ENCODE measurements at places on chromosomes 1 and 21. TPM values are rescaled to one million over a fixed set of nuclear protein-coding genes. Genes with fewer than 3 reads are reported as not detected.

- H3K4me3 ChIP-seq, result no peak overlapping the region
- peak; percentile 9 for DNase-seq
- H3K36me3 ChIP-seq, result no peaks in the 10 kb centered on the region
- H3K27me3 ChIP-seq, result no peaks in the 10 kb centered on the region
- H3K27ac ChIP-seq, result no peak overlapping the region
Measured at GRCh38 chr1:94883691-94884090, 43.2 kb downstream of the CNN3 start.

DNA sequence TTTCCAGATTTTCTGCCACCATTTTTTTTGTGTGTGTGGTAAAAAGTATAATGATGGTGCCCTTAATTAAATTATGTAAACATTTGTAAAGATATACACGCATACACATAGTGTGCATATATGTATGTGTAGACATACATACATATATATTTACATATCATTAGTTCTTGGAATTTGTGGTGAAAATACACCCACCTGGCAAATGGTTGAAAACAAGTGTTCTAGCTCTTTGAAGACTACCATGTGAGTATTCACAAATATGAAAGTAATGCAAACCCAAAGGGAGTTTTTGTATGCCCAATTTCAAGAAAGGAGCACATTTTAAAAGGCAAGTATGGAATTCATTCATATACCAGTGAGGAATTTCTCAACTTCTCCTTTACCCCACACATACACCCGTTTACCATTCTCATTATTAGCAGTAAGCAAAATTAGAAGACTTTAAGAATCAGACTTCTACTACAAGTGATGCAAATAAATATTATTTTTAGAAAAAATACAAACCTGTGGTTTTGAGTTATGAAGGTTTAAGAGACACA, 8.0 kb downstream of the RABGAP1L start:
- no peaks in the 10 kb centered on the region for H3K27me3 ChIP-seq
- H3K4me1 ChIP-seq, result no peaks in the 10 kb centered on the region

MMEL1 gene
- 0.33 TPM for total RNA-seq

F13B gene
- total RNA-seq, result under 0.01 TPM

DNA sequence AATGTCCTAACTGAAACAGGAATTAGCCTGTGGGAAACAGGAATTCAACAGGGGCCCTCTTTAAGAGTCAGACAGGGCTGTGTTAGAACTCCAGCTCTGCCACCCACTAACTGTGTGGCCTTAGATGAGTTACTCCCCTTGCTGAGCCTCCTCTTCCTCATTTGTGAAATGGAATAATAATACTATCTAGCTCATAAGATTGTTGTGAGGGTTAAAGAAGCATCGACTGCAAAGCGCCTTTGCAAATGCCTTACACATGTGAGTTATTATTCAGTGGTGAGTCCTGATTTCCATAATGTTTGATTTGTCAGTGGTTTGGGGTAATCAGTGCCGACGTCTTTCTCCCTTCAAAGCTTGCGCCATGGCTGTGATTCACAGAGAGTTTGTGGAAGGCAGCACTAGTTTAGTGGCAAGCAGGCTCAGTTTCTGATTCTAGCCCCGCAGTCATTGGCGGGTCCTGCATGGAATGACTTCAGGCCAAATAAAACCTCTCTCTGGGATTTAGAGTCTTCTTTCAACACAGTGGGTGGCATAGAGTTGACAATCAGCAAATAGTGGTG, 388.5 kb downstream of the PLPP3 start:
- no peaks in the 10 kb centered on the region for H3K4me1 ChIP-seq
- DNase-seq, result no peak

DNA sequence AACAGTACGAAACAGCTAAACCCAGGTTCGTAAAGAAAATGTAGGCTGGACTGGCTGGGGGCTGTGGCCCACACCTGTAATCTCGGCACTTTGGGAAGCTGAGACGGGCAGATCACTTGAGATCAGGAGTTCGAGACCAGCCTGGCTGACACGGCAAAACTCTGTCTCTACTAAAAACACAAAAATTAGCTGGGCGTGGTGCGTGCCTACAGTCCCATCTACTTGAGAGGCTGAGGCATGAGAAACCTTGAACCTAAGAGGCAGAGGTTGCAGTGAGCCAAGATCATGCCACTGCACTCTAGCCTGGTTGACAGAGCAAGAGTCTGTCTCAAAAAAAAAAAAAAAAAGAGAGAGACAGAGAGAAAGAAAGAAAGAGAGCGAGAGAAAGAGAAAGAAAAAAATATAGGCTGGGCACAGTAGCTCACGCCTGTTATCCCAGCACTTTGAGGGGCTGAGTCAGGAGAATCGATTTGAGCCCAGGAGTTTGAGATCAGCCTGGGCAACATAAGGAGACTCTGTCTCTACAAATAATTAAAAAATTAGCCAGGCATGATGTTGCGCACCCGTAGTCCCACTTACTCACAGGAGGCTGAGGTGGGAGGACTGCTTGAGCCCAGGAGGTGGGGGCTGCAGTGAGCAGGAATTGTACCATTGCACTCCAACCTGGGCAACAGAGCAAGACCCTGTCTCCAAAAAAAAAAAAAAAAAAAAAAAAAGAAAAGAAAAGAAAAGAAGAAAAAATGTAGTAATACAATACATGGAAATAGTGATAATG, 35.7 kb downstream of the CAPZB start:
- H3K27ac ChIP-seq, result peak overlapping the region; percentile 67
- peaks cover 62% of the 10 kb centered on the region for H3K4me1 ChIP-seq
- DNase-seq, result no peak

GPR52 gene
- 0.52 TPM for total RNA-seq

- peak overlapping the region; percentile 46 for H3K27ac ChIP-seq
- H3K4me1 ChIP-seq, result peaks cover 17% of the 10 kb centered on the region
- H3K4me3 ChIP-seq, result peak overlapping the region; percentile 52
- no peak for DNase-seq
- peaks cover 23% of the 10 kb centered on the region for H3K36me3 ChIP-seq
Measured at GRCh38 chr21:34885626-34886239, 163.4 kb downstream of the RUNX1 start.

C1orf94 gene
- total RNA-seq, result not detected

C1orf141 gene
- total RNA-seq, result not detected

DNA sequence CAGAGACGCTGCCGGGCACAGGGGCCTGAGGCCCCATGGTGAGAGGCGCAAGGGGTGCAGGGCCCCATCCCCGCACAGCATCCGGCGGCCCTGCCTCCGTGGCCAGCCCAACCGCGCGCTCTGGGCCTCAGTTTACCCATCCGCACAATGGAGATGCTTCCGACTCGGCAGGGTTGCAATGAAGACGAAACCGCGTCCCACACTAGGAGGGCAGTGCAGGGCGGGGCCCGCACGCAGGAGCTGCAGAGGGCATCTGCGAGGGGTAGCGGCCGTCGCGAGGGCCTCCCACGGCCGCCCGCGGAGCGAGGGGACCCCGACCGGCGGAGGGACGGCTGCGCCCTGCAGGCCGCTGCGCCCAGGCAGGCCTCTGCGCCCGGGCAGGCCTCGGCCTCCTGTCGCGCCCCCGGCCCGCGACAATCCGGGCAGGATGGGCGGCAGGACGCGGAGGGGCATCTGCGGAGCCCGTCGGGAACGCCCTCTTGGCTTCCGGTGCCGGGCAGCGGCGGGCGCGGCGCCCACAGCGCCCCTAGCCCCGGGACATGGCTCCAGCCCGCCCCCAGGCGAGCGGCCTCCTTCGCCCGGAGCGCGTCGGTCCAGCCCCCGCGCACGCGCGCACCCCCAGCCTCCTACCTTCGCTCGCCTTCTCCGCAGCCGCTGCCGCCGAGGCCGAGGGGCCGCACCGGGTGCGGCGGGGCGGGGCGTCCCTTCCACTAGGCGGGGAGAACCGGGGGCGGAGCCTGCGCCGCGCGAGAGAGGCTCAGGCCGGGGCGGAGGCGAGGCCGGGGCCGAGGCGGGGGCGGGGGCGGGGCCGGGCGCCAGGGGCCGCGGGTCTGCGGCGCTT, 15.3 kb downstream of the RNU1-1 start:
- H3K27ac ChIP-seq, result no peak overlapping the region
- H3K36me3 ChIP-seq, result no peaks in the 10 kb centered on the region
- no peaks in the 10 kb centered on the region for H3K27me3 ChIP-seq
- H3K4me3 ChIP-seq, result peak overlapping the region; percentile 62
- peak; percentile 89 for DNase-seq

DNA sequence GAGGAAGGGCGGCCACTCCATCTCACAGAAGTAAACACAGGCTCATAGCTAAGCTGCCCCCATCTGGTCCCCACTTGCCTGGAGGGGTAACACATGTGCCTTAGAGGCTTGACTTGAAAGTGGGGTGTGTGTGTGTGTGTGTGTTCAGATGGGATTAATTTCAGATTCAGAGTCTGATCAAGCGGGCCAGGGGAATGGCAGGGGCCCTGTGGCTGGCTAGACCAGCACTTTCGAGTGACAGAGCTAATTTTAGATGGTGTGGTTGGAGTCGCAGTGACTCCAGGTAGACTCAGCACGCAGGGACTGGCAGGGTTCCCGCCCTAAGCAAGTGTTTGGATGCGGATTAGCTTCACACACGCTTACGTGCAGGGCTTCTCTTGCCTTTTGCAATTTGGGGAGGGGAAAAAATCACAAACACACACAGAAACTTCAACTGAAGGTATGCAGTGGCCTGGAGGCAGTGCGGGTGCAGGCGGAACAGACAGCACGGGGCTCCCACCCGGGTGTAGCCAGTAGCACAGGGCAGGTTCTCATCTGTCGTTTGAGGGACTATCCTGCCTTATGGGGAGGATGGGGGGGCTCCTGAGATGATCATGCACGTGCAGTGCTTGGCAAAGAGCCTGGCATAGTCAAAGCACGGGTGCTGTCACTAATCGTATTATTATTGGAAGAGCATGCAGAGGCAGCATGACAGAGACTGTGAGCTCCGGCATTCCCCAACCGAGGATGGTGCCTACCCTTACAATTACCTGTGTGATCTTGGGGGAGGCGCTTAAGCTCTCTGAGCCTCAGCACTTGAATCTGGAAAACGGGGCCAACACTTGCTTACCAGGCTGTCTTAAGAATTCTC, 1.3 kb downstream of the EDN2 start:
- peaks cover 48% of the 10 kb centered on the region for H3K27me3 ChIP-seq
- no peaks in the 10 kb centered on the region for H3K36me3 ChIP-seq
- H3K4me1 ChIP-seq, result peaks cover 30% of the 10 kb centered on the region
- H3K4me3 ChIP-seq, result no peak overlapping the region

RAB7B gene
- total RNA-seq, result 8.6 TPM
